ENCODE measurements at places on chromosomes 16 and 17.

DNA sequence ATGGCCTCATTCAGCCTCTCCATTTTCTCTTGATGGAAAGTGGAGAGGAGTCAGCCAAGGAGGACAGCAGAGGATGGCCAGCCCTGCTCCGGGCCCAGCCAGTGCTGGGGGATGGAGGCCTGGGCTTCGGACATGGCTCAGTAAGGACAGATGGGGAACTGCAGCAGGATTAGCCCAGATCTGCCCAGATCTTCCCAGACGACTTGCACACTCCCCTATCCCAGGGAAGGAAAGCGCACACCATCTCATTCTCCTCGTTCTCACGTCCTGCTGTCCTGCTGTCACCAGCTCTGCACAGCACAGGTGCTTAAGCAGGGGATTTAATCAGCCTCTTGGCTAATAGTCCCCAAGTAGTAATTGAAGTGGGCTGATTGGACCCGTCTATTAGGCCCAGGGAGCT lies 100.2 kb upstream of the SDK2 start:
- no peak for DNase-seq

GRCh38 chr17:9768381-9768934 lies 22.9 kb downstream of the DHRS7C start:
- DNase-seq: no peak

DNA sequence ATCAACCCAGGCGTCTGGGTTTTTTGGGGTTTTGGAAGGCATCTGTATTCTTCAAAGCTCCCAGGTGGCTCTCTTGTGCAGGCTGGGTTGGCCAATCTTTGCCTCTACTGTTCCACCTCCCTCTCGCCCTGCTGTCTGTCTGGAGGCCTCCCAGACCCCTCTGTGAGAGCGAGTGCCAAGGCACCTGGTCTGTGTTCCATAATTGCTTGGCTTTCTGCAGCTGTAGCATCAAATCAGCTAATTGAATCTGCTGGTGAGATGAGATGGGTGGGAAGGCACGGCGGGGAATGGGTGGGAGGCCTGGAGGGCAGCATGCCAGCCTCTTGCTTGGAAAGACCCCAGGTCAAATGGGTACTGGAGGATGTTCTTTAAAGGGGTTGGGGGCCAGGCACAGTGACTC lies 52.5 kb upstream of the CLEC19A start:
- no peak for DNase-seq

DNA sequence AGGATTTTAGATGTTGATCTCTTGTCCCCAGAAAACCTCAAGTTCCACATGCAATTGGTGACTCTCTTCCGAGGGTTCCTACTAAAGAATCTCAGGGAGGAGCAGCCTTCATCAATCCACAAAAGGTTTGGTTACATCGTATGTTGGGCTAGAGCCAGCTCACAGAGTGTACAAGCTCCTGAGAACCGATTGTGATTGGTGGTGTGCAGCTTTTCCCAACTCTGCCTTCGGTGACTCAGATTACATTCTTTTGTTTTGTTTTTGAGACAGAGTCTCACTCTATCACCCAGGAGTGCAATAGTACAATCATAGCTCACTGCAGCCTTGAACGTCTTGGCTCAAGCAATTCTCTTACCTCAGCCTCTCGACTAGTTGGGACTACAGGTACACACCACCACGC lies 172.4 kb downstream of the PMP22 start:
- no peak for DNase-seq

- DNase-seq: peak; percentile 46
Measured at GRCh38 chr17:65228734-65229620, 91.8 kb downstream of the RGS9 start.

DNA sequence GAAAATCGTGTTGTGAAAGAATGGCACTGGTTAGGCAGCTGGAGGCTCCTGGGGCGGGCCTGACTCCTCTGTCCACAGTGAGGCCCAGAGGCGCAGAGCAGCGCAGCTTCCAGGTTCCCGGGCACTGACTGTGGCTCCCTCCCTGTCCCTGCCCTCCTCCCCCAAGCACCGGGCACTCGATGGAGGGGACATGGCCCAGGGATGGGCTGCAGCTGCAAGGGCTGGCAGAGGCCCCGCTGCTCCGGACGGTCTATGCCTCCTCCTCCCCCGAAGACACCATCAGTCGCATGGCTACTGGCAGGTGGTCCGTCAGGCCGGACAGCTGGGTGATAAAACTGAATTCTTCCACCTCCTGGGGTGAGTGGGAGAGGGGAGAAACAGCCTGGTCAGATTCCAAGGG lies 50.1 kb downstream of the PRMT7 start:
- no peak for DNase-seq

GRCh38 chr17:46121841-46122485 lies 71.3 kb downstream of the KANSL1 start:
- DNase-seq: no peak

DNA sequence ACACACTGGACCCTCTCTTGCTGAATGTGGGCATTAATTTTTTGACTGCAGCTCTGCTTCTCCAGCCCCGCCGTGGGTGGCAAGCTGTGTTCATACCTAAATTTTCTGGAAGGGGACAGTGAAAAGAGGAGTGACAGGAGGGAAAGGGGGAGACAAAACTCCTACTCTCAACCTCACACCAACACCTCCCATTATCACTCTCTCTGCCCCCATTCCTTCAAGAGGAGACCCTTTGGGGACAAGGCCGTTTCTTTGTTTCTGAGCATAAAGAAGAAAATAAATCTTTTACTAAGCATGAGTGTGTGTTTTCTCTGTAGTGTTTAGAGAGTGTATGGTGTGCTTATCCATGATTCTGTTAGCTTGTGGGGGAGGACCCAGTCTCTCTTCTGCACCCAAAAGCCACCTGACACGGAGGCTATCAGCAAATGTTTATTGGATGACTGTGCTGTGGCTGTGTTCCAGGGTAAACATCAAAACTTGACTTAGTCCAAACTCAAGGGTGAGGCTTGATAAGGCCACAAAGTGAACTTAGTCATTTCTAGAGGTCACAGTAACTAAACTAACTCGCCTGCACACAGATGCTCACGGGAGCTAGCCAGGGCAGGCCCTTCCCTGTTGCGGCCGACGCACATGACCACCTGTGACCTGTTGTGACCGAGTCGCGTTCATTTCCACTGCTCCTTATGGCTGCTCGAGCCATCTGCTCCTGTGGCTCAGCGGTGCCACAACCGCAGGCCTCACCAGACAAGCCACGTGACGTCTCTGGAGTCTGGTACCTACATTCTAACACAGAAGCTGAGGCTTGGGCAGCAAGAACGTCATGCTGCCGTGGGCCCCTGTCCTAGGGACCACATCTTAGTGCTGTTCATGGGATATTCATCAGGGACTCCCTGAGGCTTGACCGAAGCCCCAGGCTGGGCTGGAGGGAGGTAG lies 9.8 kb upstream of the MED11 start:
- no peak for DNase-seq

All from activated T-cell treated with anti-CD3 and anti-CD28 coated beads for 24 hours (primary cell).